ENCODE measurements at places on chromosomes 16 and 17.

- no peak for DNase-seq
Observed at GRCh38 chr16:22355487-22355908, 18.9 kb downstream of the CDR2 start.

DNA sequence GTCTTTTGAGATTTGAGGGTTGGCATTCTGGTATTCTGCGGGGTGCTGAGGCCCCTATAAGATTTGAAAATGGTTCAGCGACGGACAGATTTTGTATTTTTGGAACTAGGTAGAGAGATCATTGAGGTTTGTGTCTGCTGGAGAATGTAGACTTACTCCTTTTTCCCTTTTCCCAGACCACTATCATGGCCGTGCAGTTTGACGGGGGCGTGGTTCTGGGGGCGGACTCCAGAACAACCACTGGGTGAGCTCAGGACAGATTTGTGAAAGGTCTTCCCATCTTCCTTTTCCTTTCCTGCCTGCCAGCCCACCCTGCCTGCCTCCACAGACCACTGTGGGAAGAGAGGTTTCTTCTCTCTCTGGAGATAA lies 572 bp downstream of the PSMB6 start:
- DNase-seq: no peak

DNA sequence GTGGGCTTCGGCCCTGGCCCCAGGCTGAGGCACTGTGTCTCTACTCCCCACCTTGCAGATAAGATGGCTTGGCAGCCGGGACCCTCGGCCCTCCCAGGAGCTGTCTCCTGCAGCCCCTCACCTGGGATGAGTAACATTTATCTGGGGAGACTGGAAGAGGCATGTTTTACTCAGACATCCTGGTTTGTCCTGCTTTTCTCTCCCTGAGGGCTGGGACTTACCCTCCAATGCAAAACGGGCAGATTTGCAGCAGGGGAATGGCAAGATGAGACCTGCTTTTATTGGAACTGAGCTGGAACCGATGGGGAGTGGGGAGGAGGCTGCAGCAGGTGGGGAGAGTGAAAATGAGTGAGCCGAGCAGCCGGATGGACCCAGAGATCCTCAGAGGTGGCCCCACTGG lies 27.3 kb upstream of the UBE2G1 start:
- no peak for DNase-seq

DNA sequence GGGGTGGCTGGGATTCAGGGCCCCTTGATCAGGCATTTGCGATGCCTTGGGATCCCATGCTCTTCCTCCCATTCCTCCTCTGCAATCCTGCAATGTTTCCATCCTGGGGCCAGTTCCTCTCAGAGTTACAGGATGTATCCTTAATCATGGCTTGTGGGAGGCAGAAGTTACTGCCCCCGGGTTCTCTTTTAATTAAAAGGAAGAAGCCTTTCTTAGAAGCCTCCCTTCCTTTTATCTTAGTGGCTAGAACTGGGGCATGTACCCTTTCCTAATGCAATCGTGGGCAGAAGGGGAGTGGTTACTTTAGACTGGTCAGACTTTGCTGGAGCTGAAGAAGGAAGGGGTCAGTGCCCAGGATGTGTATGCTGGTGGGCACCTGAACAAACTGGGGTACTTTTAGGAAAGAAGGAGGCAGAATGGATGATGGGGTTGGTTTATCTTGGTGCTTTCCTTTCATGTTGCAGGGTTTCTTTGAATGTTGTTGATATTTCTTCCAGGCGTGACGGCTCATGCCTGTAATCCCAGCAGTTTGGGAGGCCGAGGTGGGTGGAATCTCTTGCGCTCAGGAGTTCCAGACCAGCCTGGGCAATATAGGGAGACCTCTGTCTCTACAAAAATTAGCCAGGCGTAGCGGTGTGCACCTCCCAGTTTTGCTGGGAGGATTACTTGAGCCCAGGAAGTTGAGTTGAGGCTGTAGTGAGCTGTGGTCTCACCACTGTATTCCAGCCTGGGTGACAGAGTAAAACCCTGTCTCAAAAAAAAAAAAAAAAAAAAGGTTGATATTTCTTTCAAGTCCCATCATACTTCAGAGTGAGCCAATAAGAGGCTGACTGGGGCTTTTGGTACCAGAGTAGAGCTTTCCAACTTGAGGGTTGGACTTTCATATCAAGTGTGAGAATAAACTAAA lies 13.2 kb upstream of the SPN start:
- DNase-seq: no peak

- DNase-seq: no peak
Observed at GRCh38 chr17:47223007-47223406, 13.9 kb downstream of the MYL4 start.

DNA sequence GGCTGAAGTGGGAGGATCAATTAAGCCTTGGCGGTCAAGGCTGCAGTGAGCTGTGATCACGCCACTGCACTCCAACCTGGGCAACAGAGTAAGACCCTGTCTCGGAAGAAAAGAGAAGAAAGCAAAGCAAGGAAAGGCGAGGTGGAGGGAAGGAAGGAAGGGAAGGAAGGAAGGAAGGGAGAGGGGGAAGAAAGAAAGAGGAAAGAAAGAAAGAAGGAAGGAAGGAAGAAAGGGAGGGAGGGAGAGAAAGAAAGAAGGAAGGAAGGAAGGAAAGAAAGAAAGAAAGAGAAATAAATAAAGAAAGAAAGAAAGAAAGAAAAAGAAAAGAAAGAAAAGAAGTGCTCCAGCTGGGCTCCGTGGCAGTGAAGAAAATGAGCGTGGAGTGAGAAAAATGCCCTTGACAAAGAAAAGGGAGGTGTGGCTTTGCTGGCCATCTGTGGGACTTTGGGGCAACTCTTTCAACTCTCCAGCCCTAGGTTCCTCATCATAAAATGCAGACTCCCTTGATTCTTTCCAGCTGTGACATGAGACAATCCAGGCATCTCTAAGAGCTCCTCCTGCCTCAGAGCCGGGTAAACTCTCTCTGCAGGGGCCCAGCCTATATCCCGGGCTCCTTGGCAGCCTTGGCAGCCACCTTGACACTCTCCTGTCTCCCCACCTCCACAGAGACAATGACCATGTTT lies 2.4 kb downstream of the GSDMA start:
- no peak for DNase-seq

GRCh38 chr16:58518083-58518979 lies 3.0 kb downstream of the SETD6 start:
- no peak for DNase-seq

DNA sequence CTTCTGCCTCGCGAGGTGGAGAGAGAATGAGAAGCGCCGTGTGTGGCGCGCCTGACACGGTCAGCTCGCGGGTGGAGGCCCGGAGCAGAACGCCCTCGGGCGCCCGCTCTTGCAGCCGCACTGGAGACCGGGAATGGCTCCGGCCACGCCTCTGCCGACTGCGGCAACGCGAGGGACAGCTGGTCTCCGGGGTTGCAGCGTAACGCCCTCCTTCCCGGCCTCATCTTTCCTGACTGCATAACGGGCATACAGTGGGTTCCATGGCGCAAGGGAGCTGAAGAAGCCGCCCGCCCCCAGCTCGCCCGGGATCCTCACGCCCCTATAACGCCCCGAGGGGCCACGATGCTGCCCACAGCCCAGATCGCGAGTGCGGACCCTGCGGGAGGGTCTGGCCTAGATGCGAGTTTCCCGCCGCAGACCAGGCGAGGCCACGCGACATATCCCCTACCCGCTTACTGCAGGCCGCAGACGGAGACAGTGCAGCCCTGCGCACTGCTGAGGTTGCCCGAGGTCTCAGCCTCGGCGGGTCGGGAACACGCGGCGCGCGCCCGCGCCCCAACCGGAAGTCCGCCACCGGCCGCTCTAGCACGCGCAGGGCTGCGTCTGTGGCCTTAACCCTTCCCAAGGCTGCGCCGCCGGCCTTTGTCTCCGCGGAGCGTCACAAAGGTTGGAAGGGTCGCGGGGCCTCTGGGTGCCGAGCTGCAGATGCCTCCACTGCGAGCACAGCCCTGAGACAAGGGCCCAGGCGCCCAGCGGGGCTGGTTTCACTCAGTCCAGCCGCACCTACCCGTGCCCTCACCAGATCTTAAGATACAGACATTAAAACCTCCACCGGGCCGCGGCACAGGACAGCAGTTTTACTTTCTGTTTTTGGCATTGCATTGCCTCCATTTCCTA lies 18.8 kb downstream of the BCL7C start:
- peak; percentile 98 for DNase-seq

GRCh38 chr16:3776316-3776715 lies 59.0 kb upstream of the TRAP1 start:
- DNase-seq: peak; percentile 16

DNA sequence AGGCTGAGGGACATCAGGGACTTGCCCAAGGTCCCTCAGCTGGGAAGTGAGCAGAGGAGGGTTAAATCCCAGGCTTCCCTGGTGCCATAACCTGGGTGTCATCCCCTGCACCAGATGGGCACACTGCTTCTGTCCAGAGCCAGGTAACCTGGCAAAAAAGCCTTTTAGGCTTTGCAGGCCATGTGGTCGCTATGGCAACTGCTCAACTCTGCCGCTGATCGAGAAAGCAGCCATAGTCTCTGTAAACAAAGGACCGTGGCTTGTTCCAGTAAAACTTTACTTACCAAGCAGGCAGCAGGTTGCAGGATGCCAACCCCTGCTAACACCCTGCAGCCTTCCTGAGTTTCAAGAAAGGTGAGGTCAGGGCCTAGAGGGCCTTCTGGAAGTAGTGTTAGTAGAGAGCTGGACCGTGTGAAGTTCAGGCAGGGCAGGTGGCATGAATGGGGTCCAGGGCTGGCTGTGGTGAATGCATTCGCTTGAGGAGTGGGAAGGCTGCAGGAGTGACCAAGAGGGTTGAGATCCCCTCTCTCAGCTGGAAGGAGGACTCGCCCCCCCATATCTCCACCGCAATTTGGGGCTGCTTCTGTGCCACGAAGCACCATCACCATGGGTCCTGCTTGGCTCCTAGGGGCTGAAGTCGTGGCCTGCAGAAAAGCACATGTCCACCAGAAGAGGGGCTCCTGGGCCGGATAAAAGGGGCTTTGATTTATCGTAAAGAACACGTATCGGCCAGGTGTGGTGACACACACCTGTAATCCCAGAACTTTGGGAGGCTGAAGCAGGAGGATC lies 91.3 kb downstream of the SOCS1 start:
- peak; percentile 36 for DNase-seq

DNA sequence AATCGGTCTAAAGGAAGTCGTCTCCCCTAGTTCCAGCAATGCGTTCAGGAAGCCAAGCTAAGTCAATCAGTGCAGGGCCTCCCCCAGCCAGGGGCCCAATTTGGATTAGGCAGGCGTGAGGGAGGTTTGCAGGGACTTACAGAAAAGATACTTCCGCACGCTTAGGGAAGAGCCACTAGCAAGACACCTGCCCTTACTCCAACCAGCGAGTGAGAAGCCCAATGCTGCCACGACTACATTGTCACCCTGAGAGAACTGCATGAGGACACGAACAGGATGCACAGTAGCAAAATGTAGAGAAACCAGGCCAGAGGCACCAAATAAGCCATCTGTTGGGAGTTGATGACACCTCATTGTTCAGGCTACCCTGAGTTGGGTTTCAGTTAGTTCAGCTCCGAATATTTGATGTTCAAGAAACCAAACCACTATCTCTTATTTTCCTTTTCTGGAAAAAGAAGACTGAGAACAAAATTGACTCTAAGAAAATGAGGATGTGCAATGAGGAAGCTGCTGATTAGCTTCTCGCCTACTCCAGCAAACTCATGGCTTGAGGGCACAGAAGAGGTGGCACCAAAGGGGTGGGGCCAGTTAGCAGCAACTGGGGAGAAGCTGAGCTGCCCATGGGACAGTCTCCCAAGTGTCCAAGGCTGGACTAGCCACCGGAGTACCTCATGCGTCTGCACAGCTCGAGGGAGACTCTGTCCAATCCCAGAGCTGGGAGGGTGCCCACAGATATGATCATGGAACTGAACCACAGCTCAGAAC lies 29.3 kb downstream of the TK2 start:
- no peak for DNase-seq

GRCh38 chr16:12461201-12461600 lies 342.5 kb downstream of the CPPED1 start:
- DNase-seq: no peak

GRCh38 chr17:63181856-63182255 lies 215.8 kb downstream of the TANC2 start:
- no peak for DNase-seq

- DNase-seq: peak; percentile 52
Observed at GRCh38 chr16:56600398-56600999, 7.9 kb upstream of the MT2A start.

DNA sequence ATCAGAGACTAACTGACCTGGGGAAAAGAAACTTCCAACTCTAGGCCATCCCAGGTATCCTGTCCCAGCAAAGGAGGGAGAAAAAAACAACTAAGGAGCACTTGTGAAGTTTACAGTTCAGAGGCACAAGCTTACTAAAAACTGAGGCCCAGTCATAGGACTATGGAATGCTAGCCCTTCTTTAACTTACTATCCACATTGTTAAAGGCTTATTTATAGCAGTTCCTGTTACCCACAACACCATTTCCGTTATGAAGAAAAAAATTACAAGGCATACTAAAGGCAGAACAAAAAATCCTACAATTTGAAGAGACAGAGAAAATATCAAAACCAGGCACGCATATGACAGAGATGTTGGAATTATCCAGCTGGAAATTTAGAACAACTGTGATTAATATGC lies 159.1 kb downstream of the CDH11 start:
- DNase-seq: no peak

DNA sequence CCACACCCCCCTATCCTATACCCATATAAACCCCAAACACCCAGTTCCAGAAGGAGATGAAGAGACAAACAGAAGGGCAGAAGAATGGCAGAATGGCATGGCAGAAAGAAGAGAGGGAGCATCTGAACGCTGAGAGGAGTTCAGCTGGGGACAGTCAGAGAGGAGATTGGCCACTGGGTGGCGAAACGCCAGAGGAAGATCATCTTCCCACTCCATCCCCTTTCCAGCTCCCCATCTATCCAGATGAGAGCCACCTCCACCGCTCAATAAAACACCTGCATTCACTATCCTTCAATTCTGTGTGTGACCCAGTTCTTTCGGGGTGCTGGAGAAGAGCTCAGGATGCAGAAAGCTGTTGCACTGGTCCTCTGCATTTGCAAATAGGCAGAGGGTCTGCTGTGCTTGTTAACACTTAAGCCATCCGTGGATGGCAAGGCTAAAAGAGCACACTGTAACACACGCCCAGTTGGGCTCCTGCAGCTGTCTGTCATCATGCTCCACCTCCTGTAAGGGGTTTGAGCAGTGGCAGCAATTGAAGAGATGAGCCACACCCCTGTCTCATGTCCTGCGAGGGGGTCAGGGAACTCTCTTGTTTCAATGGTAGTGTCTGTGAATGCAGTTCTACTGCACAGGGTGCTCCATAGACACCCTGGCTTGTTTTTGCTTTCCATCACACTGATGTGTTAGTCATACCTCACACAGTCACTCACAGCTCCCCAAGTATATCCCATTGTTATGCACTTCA lies 1034.8 kb upstream of the RBFOX1 start:
- no peak for DNase-seq

GRCh38 chr17:76138234-76138895 lies 2.7 kb downstream of the FOXJ1 start:
- DNase-seq: peak; percentile 75
